ENCODE measurements at places on chromosomes 3 and 15. TPM values are rescaled to one million over a fixed set of nuclear protein-coding genes. Genes with fewer than 3 reads are reported as not detected.
A peak's percentile ranks its signal among the peaks of the same experiment; 100 is the strongest.

Gene CRYBG3
- 25.5 TPM for total RNA-seq

Gene PLSCR2
- not detected for total RNA-seq

Gene PXK
- total RNA-seq = 29.8 TPM

Gene CCR1
- total RNA-seq = 40.9 TPM

Gene P2RY1
- total RNA-seq = 22.5 TPM

GRCh38 chr3:140056047-140056446, 121.1 kb downstream of the CLSTN2 start:
- DNase-seq = no peak

DNA sequence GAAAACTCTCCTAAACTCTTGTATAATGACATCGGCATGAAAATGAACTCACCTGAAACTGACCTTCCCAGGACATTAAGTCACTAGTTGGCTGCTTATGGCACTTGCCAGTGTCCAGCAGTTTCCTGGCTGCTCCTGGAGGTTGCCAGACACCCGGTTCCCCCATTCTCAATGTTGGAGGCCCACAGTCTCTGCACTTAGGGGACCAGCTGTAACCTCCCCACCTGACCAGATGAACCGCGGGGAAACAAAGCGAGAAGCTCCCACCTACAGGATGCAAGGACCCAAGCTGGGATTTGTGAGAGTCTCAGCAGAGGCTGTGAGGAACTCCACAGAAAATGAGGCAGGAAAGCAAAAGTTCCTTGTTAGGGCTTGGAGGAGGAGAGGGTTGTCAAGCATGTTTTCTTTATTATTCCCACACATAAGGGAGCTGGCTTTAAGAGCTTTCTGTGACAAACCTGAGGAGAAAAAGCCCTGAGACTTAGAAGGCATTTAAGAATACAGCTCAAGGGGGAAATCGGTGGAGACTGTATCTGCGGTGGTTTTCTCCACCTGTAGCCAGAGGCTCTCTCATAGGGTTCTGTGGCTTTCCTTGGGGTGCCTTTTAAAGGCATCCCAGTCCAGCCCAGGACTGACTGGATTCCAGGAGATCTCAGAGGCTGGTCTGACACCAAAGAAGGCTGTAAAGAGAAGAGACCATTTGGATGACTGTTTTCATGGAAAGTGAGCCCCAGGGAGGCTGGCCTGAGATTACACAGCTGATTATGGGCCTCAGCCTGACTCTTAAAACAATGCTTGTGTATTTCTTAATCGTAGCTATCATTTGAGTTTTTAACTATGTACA, 4.6 kb downstream of the TPM1 start:
- no peak for DNase-seq

GRCh38 chr3:169269005-169269404, 394.5 kb downstream of the MECOM start:
- DNase-seq = no peak

GRCh38 chr3:28022916-28023315, 218.5 kb upstream of the CMC1 start:
- DNase-seq = no peak

GRCh38 chr15:30065025-30065801, 17.5 kb upstream of the GOLGA8J start:
- no peak for DNase-seq

DNA sequence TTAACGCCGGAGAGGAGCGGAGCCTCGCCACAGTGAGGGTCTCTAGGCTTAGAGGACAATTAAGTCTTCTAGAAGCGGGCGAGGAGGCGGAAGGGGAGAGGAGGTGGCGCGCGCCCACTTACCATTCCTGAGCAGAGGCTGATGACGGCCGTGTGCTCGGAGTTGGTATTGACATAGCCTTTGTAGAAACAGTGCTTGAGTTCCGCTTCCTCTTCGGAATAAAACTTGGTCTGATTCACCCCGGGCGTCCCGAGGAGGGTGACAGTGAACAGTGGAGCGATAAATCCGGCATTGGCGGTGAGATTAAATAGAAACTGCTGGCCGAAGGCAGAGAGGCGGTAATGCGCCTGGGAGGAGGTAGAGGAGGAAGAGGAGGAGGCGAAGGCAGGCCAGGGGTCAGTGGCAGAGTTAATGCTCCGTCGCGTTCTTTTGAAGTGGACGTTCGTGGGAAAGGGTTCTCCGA, 1.3 kb downstream of the ADAMTS9 start:
- peak; percentile 80 for DNase-seq

DNA sequence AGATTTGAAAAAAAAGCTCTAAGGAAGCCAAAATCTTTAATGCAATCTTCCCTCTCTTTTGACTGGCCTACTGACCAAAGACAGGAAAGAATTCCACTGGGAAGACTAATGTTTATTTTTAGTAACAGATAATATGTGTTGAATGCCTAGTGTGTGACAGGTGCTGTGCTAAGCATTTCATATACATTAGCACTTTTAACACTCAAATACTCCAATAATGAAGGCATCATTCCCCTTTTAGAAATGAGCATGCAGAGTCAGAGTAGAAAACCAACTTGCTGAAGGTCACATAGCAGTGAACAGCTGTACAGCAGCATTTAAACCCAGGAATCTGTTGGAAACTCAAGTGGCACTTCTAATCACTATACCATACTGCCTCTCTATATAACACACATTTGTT, 170.6 kb downstream of the MINAR1 start:
- DNase-seq = no peak

- no peak for DNase-seq
Measured at GRCh38 chr15:52003710-52004109, 15.3 kb upstream of the MAPK6 start.
